ENCODE measurements at places on chromosomes 1 and 21. TPM values are rescaled to one million over a fixed set of nuclear protein-coding genes. Genes with fewer than 3 reads are reported as not detected.

The OR14K1 gene
- total RNA-seq, result not detected

The CLCA1 gene
- not detected for total RNA-seq

The CD247 gene
- 0.57 TPM for total RNA-seq

The AQP10 gene
- 0.70 TPM for total RNA-seq

The KPRP gene
- total RNA-seq, result not detected

The EEIG2 gene
- 7.3 TPM for total RNA-seq

The EPHA10 gene
- total RNA-seq, result not detected

The OVAAL gene
- 6.3 TPM for total RNA-seq

DNA sequence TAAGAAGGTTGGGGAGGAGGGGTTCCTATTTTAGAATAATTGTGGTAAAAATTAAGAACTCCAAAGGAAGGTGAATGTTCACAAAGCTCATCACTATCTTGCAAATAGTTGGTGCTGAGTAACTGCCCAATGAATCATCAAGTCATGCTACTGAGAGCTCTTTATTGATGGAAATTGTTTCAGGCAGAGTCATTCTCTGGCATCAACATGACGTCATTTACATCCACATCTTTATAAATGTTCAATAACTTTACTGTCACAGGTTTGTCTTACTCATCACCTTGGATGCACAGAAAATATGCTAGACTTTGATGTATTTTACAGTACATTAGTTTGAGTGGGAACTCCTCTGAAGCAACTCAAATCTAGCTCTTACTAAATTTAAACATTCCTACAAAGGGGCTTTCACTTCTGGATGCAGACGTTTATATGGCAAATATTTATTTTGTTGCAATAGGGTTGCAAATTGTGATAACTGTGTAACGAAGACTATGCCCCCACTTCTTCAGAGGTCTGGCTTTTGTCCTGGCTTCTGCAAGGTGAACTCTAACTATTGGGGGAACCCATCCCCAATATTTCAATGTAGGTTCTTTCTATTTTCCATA lies 273.7 kb upstream of the AJAP1 start:
- no peak for DNase-seq

GRCh38 chr1:35936838-35937237 lies 5.9 kb downstream of the AGO3 start:
- DNase-seq, result no peak

GRCh38 chr1:38872401-38873026 lies 634 bp downstream of the MYCBP start:
- DNase-seq, result no peak

- no peak for DNase-seq
Measured at GRCh38 chr1:180312926-180313325, 82.9 kb downstream of the LHX4 start.

- DNase-seq, result no peak
Measured at GRCh38 chr1:207397525-207397926, 56.6 kb upstream of the CR2 start.

- no peak for DNase-seq
Measured at GRCh38 chr1:1343811-1344421, 5.3 kb downstream of the DVL1 start.

GRCh38 chr1:11722538-11722937 lies 13.4 kb upstream of the AGTRAP start:
- DNase-seq, result no peak

- DNase-seq, result no peak
Measured at GRCh38 chr1:230834292-230834691, 34.0 kb downstream of the C1orf198 start.

GRCh38 chr1:219664310-219665029 lies 51.6 kb upstream of the ZC3H11B start:
- DNase-seq, result no peak

DNA sequence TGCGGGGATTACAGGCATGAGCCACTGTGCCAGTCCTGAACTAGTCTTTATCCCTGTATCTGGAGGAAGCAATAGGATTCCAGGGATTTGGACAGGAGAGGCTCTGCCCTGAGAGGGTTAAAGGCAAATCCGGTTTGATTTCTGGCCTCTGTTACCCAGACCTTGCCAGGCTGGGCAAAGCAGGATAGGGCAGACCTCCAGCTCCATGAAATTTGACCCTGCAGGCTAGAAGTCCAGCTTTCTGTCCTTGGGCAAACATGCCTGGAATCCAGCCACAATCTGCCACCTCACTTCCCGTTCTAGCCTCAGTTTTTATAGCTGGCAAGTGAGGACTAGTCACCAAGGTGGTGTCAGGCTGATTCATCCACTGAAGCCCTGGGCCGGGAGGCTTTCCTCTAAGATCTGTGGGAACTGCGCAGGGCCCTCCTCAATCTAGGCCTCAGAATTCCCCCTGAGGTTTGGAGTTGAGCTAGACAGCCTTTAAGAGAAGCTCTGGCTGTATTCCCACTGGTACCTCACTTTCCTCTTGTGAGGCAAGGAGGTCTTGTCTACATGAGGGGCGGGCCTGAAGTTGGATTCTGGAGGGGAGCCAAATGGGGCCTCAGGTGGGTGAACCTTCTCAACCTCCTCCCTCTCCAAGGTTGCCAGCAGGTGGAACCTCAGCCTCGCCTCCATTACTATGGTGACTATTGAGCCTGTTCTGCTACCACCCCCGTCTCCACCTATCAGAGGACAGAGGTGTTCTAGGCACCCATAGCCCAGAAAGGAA lies 7.0 kb upstream of the P3R3URF start:
- DNase-seq, result peak; percentile 85

GRCh38 chr1:24198766-24199165 lies 11.7 kb upstream of the IFNLR1 start:
- DNase-seq, result no peak

DNA sequence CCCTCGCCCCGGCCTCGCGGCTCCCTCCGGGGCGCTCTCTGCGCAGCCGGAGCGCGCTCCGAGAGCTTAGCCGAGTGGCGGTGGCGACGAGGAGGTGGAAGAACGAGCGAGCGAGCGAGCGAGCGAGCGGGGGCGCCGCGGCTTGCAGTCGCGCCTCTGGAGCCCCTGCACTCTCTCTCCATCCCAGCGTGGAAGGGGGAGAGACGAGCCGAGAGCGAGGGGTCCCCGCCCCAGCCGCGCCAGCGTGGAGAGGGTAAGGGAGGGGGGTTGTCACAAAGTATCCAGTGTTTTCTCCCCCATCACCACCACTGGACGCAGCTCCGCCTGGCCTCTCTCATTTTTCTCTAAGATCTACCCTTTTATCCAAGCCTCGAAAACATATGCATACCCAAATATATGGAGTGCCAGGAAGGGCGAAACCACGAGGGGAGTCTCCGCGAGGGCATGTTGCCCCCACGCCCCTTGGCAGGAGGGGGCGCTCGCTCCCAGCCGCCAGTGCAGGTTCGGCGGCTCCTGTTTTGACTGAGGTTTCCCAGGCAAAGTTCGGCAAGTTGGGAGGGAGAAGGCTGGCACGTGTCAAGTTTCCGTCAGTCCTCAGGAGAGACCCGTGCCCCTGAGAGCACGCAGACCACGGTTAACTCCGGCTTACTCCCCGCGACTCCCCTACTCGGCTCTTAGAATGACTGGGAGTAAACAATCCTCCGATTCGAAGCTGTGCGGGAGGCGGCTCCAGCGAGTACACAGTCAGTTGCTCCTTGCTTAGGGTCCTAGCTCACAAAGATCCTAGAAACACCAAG lies 569 bp upstream of the DAB1 start:
- no peak for DNase-seq

DNA sequence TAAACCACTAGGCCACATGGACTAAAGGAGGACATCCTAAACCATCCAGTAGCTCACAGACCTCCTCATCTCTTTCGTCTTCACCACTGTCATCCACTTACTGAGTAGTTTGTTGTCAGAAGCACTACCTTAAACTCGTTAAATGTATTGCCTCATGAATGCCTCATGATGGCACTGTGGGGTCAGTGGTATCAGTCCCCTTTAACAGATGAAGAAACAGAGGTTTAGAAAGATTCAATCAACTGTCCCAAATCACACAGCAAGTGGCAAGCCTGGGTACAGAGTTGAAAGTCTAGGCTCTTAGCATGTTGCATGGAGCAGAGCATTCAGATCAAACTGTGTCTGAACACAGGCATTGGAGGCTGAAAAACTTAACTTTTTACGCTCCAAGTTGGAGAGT lies 183.6 kb upstream of the KIAA0040 start:
- DNase-seq, result no peak

DNA sequence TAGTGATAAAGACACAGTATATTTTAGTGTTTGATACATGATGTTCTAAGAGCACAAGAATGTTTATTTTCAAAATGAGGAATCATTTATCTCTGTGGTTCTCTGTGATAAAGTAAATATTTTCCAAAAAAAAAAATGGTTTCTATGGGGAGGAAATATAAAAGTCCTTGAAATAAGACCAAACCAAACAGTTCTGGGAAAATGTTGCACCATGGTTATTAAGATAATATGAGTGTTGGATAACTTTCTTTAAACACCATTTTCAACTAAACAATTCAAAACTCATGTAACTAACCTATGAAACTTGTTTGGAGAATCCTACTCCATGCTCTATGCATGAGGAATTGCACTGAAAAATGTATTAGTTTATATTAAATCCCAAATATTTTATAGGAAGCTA lies 184.6 kb downstream of the KCNT2 start:
- no peak for DNase-seq

DNA sequence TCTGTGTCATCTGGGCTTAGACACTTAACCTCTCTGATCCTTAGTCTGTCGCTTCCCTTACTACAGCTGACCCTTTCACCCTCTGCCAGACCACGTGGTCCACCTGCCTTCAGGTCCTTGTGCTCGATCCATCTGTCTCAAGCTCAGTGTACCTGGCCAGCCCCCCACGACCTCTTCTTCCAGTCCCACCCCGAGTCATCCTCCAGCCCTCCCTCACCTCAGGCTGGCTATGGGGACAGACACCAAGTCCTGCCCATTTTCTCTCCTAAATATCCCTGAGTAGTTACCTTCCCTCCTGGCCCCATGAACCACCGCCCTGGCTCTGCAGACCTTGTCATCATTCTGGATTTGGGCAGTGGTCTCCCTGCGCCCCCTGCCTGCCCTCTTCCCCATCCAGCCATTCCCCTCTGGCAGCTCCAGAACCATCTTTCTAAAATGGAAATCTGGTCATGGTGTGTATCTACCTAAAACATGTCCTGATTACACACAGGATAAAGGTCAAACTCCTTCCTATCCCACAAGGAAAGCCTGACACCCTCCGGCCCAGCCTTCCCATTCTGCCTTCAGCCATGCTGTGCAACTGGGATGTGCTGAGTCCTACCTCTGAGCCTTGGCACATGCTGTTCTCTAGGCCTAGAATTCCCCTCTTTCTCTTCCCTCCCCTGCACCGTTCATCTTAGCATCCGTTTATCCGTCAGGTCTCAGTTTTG lies 107.6 kb downstream of the EPHB2 start:
- DNase-seq, result no peak

- no peak for DNase-seq
Measured at GRCh38 chr1:71908303-71908702, 374.0 kb downstream of the NEGR1 start.

DNA sequence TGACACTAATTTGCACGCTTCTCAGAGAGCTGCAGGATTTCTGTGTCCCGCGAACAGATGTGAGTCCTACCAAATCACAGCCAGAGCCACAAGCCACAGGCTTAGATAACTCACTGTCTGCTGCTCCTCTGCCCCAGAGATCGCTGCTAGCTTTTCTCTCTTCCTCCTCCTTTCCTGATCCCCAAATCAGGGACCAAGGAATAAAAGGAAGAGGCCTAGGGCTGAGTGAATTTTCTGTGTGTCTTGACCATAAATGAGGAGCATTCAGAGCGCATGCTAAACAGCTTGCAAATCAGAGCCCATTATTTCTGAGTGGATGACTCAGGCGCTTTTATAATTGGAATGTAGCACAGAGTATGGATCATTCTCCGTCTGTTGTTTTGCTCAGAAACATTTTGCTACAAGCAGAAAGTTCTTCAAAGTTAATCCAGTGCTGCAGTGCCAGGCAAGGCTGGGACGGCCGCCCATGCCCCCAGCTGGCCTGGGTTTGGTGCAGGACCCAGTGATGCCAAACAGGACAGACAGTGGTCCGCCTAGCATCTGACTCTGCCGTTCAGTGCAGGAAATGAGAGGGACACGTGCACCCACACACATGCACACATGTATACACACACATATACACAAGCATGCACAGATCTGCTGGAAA lies 38.2 kb downstream of the KCNAB2 start:
- DNase-seq, result no peak

- no peak for DNase-seq
Measured at GRCh38 chr1:157852476-157852875, 10.9 kb upstream of the CD5L start.

GRCh38 chr21:42592156-42592820 lies 61.1 kb upstream of the PDE9A start:
- no peak for DNase-seq

DNA sequence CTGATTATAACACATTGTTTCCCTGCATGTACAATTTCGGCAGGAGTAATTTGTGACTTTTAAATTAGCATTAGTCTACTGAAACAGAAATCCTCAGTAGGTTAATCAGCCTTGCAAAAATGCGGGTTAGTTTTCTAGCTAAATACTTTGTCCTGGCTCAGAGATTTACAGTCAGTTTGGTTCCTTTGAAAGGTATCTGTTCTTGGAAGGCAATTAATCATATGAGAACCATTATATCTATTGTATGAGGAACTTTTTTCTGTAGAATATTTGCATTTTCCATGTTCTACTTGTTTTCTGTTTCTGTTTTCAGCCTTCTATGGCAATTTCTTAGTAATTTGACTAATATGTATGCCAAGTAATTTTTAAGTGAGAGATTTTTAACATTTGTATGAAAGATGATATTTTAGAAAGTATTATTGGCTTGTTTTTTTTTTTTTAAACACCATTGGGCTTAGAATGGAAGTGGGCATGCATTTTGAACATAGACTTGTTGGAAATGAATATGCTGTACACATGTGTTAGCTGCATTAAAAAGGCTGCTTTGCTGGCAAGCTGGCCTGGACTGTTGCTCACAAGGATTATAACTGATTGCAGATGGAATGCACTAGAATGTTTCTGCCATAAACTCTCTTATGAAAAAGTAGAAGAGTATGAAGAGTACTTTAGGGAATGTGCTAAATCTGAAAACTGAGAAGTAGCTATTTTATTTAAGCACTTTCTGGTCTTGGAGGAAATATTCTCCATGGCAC lies 26.2 kb downstream of the KIF1B start:
- DNase-seq, result no peak
